ENCODE measurements at places on chromosomes 3 and 15.

- no peak for DNase-seq
Measured at GRCh38 chr3:134066651-134067530, 37.2 kb upstream of the SLCO2A1 start.

- no peak for DNase-seq
Measured at GRCh38 chr3:183350164-183350563, 78.3 kb downstream of the MCF2L2 start.

DNA sequence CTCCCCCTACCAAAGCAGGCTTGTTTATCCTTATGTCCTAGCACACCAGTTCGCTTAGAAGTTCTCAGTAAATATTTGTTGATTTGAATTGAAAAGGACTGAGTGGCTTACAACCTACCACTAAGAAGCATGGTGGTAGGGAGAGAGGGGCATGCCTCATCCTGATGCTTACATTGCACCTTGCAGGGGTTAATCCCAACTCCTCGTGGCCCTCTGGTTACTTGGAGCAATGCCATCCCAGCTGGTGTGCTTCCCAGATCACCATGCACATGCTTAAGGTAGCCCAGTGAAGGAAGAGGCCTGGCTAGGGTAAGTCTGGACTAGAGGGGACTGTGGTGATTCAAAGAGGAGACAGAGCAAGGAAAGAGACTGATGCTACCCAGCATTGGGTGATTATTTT is 253.3 kb downstream of the CLSTN2 start:
- no peak for DNase-seq

GRCh38 chr3:122912772-122913538 is 114.6 kb downstream of the SEMA5B start:
- DNase-seq = no peak

DNA sequence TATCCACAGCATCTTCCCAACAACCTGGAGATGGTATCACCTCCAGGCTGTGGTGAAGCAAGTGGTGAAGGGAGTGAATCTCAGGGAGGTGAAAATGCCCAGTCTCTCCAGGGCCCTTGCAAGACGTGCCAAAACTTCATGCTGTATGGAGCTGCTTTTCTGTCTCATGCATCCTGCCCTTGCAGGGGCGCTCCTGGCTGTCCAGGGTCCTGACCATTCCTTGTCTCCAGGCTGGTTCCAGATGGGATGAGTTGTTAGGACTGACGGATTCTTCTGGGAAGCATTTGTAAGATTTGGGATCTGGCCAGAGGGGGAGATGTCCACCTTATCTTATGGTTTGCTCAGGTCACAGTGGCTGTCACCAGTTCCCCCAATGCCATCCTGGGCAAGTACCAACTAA is 15.8 kb downstream of the TGM4 start:
- no peak for DNase-seq

DNA sequence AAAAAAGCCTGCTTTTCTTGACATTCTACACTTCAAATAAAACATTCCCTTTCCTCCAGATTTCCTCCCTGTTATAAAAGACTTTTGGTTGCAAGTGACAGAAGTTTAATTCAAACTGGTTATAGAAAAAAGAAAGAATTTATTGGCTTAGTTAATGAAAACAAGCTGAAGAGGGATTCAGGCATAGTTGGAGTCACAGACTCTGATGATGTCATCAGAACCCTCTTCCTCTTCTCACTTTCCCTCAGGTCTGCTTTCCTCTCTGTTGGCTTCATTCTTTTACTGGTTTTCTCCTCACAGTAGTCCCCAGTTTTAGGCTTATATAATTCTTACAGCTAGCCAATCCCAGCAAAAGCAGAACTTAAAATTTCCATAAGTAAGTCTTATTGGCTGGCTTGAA is 32.0 kb upstream of the MBNL1 start:
- no peak for DNase-seq

GRCh38 chr15:48177383-48177765 is 721 bp downstream of the MYEF2 start:
- no peak for DNase-seq

DNA sequence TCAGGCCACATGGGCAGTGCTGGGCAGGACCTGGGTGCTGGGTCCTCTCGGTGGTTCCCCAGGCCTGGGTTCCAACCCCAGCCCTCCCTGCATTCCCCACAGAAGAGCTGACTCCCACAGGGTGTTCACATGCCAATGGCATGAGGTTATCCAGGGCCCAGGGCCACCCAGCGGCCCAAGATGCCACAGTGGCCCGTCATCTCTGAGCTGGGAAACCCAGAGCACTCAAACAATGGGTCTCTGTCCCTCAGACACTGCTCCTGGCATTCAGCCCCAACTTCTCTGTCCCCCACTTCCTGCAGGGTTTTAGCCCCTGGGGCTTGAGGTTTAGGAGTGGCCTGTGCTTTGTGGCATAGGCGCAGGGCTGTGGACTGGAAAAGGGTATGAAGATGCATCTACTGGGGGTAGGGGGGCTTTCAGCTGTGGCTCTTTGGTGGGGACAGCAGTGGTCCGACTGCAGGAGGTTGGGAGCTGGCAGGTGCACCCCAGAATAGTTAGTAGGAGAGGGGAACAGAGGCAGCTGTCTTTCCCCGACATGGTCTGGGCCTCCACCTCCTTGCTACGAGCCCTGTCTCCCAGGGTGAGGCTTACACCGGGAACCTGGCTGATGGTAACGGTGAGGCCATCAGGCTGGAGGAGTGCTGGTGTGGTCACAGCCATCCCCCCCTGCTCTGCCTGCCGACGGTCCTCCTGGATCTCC is 1.7 kb downstream of the CCDC9B start:
- DNase-seq = no peak

DNA sequence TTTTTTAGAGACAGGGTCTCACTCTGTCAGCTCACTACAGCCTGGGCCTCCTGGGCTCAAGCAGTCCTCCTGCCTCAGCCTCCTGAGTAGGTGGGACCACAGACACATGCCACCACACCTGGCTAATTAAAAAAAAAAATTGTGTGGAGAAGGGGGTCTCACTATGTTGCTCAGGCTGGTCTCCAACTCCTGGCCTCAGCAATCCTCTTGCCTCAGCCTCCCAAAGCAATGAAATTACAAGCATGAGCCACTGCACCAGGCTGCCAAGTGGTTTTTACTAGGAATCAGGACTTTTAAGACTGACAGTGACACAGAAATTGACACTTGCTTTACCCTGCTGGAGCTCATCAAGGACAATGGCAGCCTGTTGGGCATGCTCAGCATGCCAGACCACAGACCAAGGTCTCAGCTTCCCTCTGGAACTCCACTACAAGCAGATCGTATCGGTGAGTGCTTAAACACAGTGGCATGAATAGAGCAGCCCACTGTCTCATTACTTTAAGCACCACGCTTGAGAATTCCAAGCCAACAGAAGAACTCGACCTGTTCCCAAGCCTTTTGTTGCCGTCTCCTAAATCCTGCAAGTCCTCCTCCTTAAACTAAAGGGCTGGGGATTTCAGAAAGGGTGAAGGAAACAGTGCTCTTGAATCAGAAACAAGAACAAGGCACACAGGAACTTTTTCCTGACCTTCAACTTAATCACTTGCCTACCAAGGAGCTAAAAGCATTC is 41.4 kb downstream of the EOMES start:
- no peak for DNase-seq
